Smooth muscle cell of the pulmonary artery (primary cell): ENCODE measurements at places on chromosomes 11 and 22. TPM values are rescaled to one million over a fixed set of nuclear protein-coding genes. Genes with fewer than 3 reads are reported as not detected.

PATE2 gene
- total RNA-seq = 0.20 TPM in 1 of 2 replicates, not detected in the other

TRIM6 gene
- 3.0 and 5.1 TPM in 2 replicates for total RNA-seq

APOBEC3G gene
- total RNA-seq = 3.8 and 16.2 TPM in 2 replicates

SLN gene
- 1.1 and 1.4 TPM in 2 replicates for total RNA-seq

AHNAK gene
- 498 and 644 TPM in 2 replicates for total RNA-seq

MMP11 gene
- total RNA-seq = 37.1 and 38.2 TPM in 2 replicates

TYR gene
- not detected in 2 replicates for total RNA-seq

MTNR1B gene
- total RNA-seq = not detected in 2 replicates

P2RX3 gene
- not detected in 2 replicates for total RNA-seq

TMEM191B gene
- 0.10 and 0.91 TPM in 2 replicates for total RNA-seq

PIWIL4 gene
- 3.0 and 4.6 TPM in 2 replicates for total RNA-seq

MMP1 gene
- 746 and 915 TPM in 2 replicates for total RNA-seq

NAALAD2 gene
- 0.30 and 0.46 TPM in 2 replicates for total RNA-seq

MS4A8 gene
- not detected in 2 replicates for total RNA-seq

KRTAP5-7 gene
- total RNA-seq = not detected in 2 replicates

RIC3 gene
- total RNA-seq = not detected in 2 replicates

SLC6A5 gene
- total RNA-seq = not detected in 2 replicates

SYT12 gene
- 1.6 and 2.6 TPM in 2 replicates for total RNA-seq

OR5D14 gene
- not detected in 2 replicates for total RNA-seq

ART1 gene
- total RNA-seq = not detected in 2 replicates

ST14 gene
- 0.07 TPM in 1 of 2 replicates, not detected in the other for total RNA-seq

PHETA2 gene
- 27.2 and 30.9 TPM in 2 replicates for total RNA-seq

KCNJ4 gene
- total RNA-seq = 0.03 TPM in 1 of 2 replicates, not detected in the other

NCAPH2 gene
- total RNA-seq = 19.7 and 19.9 TPM in 2 replicates

CFAP300 gene
- total RNA-seq = 3.2 and 8.3 TPM in 2 replicates

RBM7 gene
- 55.0 and 68.6 TPM in 2 replicates for total RNA-seq

CDON gene
- 31.1 and 55.9 TPM in 2 replicates for total RNA-seq

FXYD2 gene
- not detected in 2 replicates for total RNA-seq

NCR3LG1 gene
- 3.5 and 8.4 TPM in 2 replicates for total RNA-seq

SIK3 gene
- total RNA-seq = 23.5 and 24.5 TPM in 2 replicates

DGAT2 gene
- 2.3 and 10.3 TPM in 2 replicates for total RNA-seq

MPZL2 gene
- 0.07 and 0.56 TPM in 2 replicates for total RNA-seq

ARHGAP20 gene
- total RNA-seq = 3.0 and 6.1 TPM in 2 replicates

POU2AF3 gene
- not detected in 2 replicates for total RNA-seq

FOXRED2 gene
- 10.4 and 14.1 TPM in 2 replicates for total RNA-seq

PRODH gene
- under 0.01 and 0.03 TPM in 2 replicates for total RNA-seq

ALX4 gene
- total RNA-seq = 0.13 TPM in 1 of 2 replicates, not detected in the other
